ENCODE measurements at places on chromosomes 2 and 18.

GRCh38 chr2:113703386-113704299 is 52.8 kb downstream of the SLC35F5 start:
- no peak for DNase-seq

GRCh38 chr2:99679518-99679917 is 189.7 kb upstream of the REV1 start:
- DNase-seq: no peak

DNA sequence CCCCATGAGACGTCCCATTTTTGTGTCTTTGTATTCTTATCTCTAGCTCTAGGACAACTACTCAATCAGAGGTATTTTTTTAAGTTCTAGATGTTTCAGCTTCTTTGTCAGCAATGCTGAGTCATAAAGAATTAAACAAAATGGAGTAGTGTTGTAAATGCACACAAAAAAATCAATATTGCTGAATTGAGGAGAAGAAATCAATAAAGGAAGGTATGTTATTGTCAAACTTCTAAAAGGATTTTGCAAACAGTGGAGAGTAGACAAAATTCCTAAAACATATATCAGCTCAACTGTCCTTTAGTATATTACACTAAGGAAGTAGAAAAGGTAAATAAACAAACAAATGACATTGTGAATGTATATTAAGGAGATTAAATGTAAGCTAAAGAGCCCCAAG is 726.1 kb upstream of the NRXN1 start:
- no peak for DNase-seq

- no peak for DNase-seq
Measured at GRCh38 chr2:205901491-205901890, 184.5 kb downstream of the INO80D start.

GRCh38 chr18:63091671-63092364 is 227.8 kb downstream of the BCL2 start:
- no peak for DNase-seq

- DNase-seq: no peak
Measured at GRCh38 chr2:241279413-241279812, 36.1 kb downstream of the HDLBP start.

- DNase-seq: no peak
Measured at GRCh38 chr18:48308027-48308635, 101.1 kb downstream of the ZBTB7C start.

DNA sequence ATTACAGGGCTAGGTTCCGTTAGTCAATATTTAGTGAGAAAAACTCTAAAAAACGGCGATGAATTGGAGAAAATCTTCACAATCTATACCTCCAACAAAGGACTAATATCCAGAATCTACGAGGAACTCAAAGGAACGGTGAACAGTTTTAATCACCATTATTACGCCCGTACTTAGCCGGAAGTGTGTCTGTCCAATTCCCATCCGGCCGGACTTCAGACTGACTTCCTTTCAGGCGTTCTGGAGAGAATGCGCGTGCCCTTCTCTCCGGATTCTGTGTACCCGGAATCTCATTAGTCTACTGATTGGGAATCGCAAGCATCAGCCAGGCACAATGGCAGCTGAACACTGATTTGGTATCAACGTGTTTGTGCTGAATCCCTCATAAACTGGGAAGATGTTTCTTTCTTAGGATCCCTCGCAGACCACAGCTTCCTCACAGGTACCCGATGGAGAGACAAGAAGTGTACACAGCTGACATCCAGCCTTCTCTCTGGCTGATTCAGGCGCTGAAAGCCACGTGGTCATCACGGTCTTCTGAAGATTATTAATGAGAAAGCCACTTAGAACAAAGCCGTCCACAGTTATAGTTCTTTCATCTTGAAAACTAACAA is 239.9 kb downstream of the ZNF516 start:
- no peak for DNase-seq

DNA sequence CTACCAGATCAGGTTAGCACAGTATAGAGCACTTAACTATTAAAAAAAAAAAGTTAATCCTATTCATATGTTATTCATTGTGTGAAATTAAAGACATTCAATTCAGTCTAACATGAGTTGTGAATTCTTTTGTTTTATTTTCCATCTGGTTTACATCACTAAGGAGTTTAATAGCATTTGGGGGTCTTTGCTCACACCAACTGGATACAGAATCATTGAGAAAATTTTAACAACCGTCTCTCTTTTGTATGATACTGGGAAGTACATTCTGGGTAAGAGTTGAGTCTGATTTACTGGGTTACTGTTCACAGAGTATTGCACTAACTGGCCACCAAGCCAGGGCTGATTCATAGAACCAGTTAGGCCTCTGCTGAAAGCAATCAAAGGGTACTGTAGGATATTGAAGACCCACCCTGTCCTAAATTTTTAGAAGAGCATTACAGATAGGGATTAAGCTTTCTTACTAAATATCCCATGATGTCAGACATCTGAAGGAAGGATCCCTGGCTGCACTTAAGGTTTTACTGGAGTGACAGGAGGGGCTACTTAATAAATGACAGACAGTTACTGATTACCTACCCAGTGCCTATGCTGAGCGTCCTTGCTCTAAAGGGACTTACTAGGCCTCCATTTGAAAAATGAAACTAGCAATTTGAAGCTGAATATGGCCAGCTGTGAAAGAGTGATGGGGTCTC is 387.9 kb downstream of the SETBP1 start:
- no peak for DNase-seq

All from effector memory CD8-positive, alpha-beta T cell (primary cell).